Activated CD4-positive, alpha-beta memory T cell treated with anti-CD3 and anti-CD28 coated beads, Interleukin-2, amount 10 ng/mL, durations not matched to agents 7 days and 5 days (primary cell): ENCODE measurements at places on chromosomes 12 and 14. TPM values are rescaled to one million over a fixed set of nuclear protein-coding genes. Genes with fewer than 3 reads are reported as not detected.
A peak's percentile ranks its signal among the peaks of the same experiment; 100 is the strongest.

The CLEC1A gene
- not detected for total RNA-seq

The SLC16A7 gene
- 22.0 TPM for total RNA-seq

The JPH4 gene
- not detected for total RNA-seq

The NPAS3 gene
- total RNA-seq = not detected

The SRP54 gene
- total RNA-seq = 69.4 TPM

The SERPINA10 gene
- total RNA-seq = not detected

The NR1H4 gene
- total RNA-seq = not detected

The ISM2 gene
- total RNA-seq = not detected

DNA sequence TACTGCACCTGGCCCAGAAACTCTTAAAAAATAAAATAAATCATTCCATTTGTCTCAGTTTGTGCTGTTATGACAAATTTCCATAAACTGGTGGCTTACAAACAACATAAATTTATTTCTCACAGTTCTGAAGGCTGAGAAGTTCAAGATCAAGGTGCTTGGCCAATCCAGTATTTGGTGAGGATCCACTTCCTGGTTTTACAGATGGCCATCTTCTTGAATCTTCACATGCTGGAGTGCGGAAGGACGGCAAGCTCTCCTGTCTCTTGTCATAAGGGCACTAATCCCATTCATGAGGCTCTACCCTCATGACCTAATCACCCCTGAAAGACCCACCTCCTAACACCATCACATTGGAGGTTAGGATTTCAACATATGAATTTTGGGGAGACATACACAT is 29.9 kb upstream of the MYBPC1 start:
- no peak overlapping the region for H3K27ac ChIP-seq
- no peaks in the 10 kb centered on the region for H3K36me3 ChIP-seq
- no peak for DNase-seq

DNA sequence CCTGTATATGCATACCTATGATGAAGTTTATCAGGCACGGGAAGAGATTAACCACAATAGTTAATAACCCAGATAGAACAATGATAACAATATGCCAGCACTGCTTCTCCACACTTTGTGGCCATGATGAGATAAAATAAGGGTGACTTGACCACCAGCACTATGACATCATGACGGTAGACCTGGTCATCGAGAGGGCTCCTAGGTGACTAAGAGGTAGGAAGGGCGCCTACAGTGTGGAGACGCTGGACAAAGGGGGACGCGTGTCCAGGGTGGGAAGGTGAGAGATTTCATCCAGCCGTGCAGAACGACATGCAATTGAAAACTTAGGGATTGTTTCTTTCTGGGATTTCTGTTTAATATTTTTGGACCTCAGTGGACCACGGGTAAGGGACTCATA is 221.8 kb upstream of the RTL1 start:
- no peak for DNase-seq
- H3K27ac ChIP-seq = no peak overlapping the region
- H3K4me1 ChIP-seq = peaks cover 6% of the 10 kb centered on the region
- H3K4me3 ChIP-seq = no peak overlapping the region
- no peaks in the 10 kb centered on the region for H3K36me3 ChIP-seq
- no peaks in the 10 kb centered on the region for H3K27me3 ChIP-seq

DNA sequence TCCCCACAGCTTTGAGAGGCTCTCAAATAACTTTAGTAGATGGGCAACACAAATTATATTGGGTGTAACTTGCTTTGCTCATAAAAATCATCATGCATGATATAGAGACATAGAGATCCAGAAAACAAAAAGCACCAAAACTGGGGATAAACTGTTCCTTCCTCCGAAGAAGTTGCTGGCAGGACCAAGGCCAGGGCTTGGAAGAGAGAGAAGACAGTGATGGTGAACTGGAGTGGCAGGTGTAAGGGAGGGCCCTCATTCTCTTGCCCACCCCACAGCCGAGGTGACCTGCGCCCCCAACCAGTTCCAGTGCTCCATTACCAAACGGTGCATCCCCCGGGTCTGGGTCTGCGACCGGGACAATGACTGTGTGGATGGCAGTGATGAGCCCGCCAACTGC is 15.4 kb upstream of the NXPH4 start:
- peaks cover 1% of the 10 kb centered on the region for H3K27me3 ChIP-seq
- DNase-seq = no peak
- H3K27ac ChIP-seq = no peak overlapping the region
- H3K4me3 ChIP-seq = no peak overlapping the region

DNA sequence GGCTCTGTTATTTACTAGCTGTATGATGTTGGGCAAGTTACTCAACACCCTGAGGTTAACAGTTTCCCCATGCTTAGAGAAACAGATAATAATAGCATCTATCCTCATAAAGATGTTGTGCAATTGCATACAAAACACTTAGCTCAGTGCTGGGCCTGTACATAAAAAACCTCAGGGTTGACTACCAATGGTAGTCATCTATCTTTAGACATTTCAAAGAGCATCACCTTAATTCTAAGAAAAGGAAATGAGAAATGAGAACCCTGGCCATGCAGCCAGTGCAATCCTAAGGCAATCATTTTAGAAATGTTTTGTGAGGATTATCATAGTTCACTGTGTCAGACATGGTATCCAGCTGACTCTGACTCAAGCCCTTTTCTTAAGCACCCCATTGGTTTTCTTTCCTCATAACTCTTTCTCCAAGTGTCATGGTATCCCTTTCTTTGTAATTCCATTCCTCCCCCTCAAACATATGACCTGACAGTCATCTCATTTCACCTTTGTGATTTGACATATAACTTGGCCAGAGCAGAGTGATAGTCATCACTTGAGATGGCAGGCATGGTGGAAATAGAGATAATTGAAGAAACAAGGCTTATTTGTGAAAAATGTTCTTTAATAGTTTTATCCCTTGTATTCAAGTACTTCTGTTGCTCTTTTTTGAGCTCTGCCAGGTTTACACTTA is 29.5 kb upstream of the OSBPL8 start:
- H3K36me3 ChIP-seq = no peaks in the 10 kb centered on the region
- H3K4me1 ChIP-seq = peaks cover 19% of the 10 kb centered on the region
- H3K27me3 ChIP-seq = no peaks in the 10 kb centered on the region
- H3K27ac ChIP-seq = peak overlapping the region; percentile 38

- peaks cover 2% of the 10 kb centered on the region for H3K27me3 ChIP-seq
- peaks cover 15% of the 10 kb centered on the region for H3K4me1 ChIP-seq
- no peak overlapping the region for H3K27ac ChIP-seq
- H3K36me3 ChIP-seq = no peaks in the 10 kb centered on the region
- peak overlapping the region; percentile 46 for H3K4me3 ChIP-seq
- peak; percentile 77 for DNase-seq
Observed at GRCh38 chr12:76158518-76159321, 74.2 kb upstream of the NAP1L1 start.

DNA sequence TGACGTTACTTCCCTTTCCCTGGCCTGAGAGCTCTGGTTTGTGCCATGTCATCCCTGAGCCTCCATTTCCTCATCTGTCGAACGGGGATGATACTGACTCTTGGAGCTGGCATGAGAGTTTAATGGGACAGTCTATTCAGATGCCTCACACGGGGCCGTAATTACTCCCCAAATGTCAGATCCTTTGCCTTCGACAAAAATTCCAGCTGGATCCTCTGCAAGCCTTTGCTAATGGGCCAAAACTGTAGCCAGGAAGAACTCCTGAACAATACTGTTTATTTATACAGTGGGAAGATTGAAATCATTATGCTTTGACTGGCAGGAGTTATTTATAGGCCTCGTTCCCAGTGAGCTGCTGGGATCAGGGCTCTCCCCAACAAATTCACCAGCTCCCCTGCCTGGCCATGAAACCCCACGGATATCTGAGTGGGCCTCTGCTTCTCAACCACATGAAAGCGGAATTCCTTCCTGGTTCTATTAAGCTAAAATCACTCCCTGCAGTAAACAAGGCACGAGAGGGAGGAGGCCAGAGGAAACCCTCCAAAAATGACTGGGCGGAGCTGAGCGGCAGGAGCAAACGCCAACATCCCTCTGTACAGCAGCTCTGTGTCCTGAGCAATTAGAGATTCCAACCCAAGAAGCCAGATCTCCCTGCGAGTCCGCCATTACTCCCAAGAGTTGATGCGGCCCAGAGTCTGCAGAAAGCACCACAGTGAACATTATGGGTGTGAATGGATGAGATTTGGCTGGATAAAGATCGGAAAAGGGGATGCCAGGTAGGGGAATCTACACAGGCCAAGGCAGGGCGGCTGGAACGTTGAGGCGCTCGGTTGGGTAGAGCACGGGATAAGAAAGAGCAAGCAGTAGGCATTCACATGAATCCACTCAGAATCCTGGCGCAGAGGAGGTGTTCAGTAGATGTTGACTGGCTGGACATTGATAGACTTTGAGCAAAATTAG is 326.1 kb downstream of the BCL11B start:
- no peak overlapping the region for H3K27ac ChIP-seq
- no peaks in the 10 kb centered on the region for H3K36me3 ChIP-seq
- no peaks in the 10 kb centered on the region for H3K27me3 ChIP-seq
- no peak for DNase-seq
- H3K4me3 ChIP-seq = no peak overlapping the region

GRCh38 chr14:37493606-37494005 is 101.4 kb downstream of the FOXA1 start:
- no peaks in the 10 kb centered on the region for H3K4me1 ChIP-seq
- H3K27me3 ChIP-seq = no peaks in the 10 kb centered on the region
- no peak for DNase-seq
- no peaks in the 10 kb centered on the region for H3K36me3 ChIP-seq
- H3K27ac ChIP-seq = no peak overlapping the region

DNA sequence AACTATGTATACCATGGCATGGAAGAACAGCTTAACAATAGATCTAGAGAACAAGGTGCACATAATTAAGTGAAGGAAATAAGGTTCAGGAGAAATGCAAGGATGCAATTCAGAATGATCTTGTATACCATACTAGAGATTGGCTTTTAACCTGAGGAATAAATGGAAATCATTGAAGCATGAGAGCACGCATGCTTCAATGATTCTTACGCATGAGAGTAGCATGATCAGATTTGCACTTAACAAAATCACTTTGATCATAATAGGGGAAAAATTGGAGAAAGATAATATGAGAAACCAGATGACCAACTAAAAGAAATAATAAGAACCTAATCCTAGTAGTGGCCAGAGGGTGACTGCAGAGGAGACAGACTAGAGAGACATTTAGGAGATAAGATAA is 133.3 kb upstream of the FSCB start:
- H3K36me3 ChIP-seq = no peaks in the 10 kb centered on the region
- H3K27ac ChIP-seq = no peak overlapping the region
- H3K4me3 ChIP-seq = no peak overlapping the region
- DNase-seq = no peak
- H3K4me1 ChIP-seq = no peaks in the 10 kb centered on the region
- no peaks in the 10 kb centered on the region for H3K27me3 ChIP-seq

DNA sequence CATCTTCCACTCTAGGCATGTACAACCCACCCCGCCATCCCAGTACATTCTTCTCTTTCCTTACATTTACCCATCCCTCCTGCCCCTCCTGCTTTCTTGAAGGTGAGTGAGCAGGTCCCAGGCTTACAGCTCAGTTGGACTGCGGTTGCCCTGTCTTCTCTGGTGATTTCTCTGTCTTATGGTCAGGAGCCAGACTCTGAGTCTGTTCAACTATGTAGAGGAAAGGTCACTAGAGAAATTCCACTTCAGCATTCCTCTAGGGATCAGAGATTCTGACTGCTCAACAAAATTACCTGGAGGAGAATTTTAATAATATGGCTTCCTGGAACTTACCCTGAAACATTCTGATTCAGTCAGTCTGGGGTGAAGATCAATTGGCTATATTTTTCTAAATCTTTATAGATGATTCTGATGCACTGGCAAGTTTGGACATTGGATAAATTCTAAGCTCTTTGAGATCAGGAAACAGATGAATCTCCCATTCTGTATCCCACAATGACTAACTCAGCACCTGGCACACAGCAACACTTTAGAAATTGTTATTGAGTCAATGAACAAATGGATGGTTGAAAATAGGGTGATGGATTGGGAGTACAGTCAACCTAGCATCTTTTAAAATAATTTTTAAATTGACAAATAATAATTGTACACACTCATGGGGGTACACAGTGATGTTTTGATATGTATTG is 128.6 kb upstream of the HIF1A start:
- H3K27me3 ChIP-seq = peaks cover 29% of the 10 kb centered on the region
- H3K4me3 ChIP-seq = no peak overlapping the region
- peaks cover 73% of the 10 kb centered on the region for H3K4me1 ChIP-seq
- no peak for DNase-seq
- H3K27ac ChIP-seq = no peak overlapping the region

DNA sequence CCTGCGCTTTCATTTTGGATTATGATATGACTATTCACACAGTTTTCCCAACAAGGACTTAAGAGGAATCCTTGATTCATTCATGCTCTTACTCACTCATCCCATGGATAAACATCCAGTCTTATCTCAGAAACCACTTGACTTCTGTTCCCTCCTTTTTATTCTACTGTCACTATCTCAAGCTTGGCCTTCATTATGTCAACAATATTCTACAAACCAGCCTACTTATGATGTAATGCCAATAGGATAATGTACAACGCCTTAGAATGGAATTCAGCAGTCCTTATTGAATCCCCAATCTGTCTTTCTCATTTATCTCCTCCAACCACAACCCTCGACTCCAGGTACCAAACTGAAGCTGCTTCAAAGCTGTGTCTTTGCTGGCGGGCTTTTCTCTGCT is 448.5 kb downstream of the PDZRN4 start:
- no peak overlapping the region for H3K27ac ChIP-seq
- no peaks in the 10 kb centered on the region for H3K27me3 ChIP-seq
- no peaks in the 10 kb centered on the region for H3K36me3 ChIP-seq

DNA sequence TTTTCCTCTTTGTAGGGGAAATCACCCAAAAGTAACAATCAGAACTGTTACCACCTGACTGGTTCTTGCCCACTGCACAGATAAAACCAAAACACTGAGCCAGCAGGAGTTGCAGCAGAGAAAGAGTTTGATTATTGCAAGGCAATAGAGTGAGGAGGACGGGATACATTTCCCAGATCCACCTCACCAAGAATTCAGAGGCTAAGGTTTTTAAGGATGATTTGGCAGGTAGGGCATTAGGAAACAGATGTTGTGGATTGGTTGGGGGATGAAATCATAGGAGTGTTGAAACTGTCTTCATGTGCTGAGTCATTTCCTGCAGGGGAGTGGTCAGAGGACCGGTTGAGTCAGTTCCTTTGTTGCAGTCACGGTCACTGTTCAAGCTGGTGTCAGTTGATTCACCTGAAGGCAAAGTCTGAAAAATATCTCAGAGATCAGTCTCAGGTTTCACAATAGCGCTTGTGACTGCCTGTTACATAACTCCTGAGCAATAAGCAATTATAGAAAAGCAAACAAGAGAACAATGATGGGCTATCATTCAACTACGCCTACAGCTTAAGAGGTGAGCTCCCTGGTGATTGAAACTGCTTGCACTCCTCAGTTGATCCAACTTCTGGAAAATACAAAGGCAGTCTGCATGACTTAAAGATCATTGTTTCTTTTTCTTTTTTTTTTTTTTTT is 20.3 kb upstream of the AMN1 start:
- H3K27me3 ChIP-seq = peaks cover 3% of the 10 kb centered on the region
- peak overlapping the region; percentile 0 for H3K4me3 ChIP-seq
- peak overlapping the region; percentile 67 for H3K27ac ChIP-seq
- DNase-seq = peak; percentile 83
- H3K36me3 ChIP-seq = peaks cover 19% of the 10 kb centered on the region

- no peaks in the 10 kb centered on the region for H3K4me1 ChIP-seq
- no peak overlapping the region for H3K27ac ChIP-seq
- no peak for DNase-seq
Observed at GRCh38 chr12:58034311-58034710, 92.9 kb downstream of the ATP23 start.

GRCh38 chr12:57512665-57513064 is 7.6 kb downstream of the DDIT3 start:
- H3K4me3 ChIP-seq = no peak overlapping the region
- no peak overlapping the region for H3K27ac ChIP-seq
- no peak for DNase-seq
- H3K4me1 ChIP-seq = peaks cover 8% of the 10 kb centered on the region
- peaks cover 68% of the 10 kb centered on the region for H3K36me3 ChIP-seq

GRCh38 chr14:53796734-53797133 is 159.9 kb downstream of the BMP4 start:
- no peaks in the 10 kb centered on the region for H3K36me3 ChIP-seq
- H3K27me3 ChIP-seq = no peaks in the 10 kb centered on the region
- H3K4me3 ChIP-seq = no peak overlapping the region
- no peak overlapping the region for H3K27ac ChIP-seq
